ENCODE measurements at places on chromosomes 6 and 20.

DNA sequence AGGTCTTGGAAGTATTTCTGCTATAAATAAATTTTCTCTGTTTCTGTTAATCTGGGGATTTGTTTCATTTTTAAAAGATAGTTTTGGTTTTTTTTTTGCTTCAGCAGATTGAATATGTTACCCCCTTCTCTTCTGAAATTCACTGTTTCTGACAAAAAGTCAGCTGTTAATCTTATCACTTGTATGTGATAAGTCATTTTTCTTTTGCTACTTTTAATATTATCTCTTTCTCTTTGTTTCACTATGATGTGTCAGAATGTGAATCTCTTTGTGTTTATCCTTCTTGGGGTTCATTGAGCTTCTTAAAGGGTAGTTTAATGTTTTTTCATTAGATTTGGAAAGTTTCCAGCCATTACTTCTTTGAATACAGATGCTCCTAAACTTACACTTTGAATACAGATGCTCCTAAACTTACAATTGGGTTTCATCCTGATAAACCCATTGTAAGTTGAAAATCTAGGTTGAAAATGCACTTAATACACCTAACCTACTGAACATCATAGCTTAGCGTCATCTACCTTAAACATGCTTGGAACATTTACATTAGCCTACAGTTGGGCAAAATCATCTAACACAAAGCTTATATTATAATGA lies 154.2 kb upstream of the COL21A1 start:
- no peak for DNase-seq

DNA sequence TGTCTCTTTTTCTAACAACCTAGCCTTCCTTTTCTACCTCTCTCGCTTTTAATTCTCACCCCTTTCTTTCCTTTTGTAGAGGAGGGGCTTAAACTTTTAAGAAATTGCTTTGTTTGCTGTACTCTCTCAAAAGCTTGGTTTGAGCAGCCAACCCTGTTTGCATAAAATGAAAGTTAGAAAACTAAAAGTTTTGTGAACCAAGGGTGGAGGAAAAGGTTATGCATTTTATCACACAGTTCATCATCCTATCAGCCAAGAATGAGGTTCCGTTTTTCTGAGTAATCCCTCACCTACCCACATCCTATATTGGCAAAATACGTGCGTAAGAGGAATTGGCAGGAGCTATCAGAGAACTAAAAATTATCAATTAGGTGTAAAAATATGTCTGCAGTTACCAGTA lies 42.8 kb upstream of the LOC128125822 start:
- no peak for DNase-seq

GRCh38 chr6:19013026-19013705 lies 626.0 kb downstream of the RNF144B start:
- DNase-seq = no peak

DNA sequence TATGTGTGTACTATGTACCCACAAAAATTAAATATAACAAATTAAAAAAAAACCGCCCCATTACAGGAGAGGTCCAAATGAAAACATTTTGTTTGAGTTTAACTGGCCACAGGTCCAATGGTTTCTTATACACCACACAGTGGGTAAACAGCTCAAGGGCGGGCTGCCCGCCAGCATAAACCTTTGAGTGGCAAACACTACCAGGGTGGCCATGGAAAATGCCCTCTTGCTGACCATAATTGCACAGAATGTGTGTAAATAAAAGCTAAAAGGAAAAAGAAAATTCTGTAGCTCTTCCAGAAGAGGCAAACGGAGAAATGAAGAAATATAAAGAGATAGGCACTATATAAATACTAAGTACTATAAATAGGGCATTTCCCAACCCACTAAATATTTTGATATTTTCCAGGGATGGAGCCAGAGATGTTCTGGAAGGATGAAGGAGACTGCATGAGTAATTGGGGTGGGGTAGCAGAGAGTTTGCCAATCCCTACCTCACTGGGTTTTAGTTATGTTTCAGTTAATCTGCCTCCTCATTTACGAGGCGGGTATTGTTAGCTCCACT lies 1.1 kb upstream of the CDC5L start:
- no peak for DNase-seq

- no peak for DNase-seq
These were observed 498.7 kb downstream of the TENT5A start for GRCh38 chr6:81253821-81254220.

GRCh38 chr6:150301846-150302519 lies 66.8 kb upstream of the IYD start:
- DNase-seq = no peak

GRCh38 chr6:38612143-38612965 lies 27.4 kb downstream of the BTBD9 start:
- DNase-seq = no peak

- DNase-seq = no peak
These were observed 48.9 kb downstream of the PRDM1 start for GRCh38 chr6:106134906-106135634.
